ENCODE measurements at places on chromosomes 11 and 22.

DNA sequence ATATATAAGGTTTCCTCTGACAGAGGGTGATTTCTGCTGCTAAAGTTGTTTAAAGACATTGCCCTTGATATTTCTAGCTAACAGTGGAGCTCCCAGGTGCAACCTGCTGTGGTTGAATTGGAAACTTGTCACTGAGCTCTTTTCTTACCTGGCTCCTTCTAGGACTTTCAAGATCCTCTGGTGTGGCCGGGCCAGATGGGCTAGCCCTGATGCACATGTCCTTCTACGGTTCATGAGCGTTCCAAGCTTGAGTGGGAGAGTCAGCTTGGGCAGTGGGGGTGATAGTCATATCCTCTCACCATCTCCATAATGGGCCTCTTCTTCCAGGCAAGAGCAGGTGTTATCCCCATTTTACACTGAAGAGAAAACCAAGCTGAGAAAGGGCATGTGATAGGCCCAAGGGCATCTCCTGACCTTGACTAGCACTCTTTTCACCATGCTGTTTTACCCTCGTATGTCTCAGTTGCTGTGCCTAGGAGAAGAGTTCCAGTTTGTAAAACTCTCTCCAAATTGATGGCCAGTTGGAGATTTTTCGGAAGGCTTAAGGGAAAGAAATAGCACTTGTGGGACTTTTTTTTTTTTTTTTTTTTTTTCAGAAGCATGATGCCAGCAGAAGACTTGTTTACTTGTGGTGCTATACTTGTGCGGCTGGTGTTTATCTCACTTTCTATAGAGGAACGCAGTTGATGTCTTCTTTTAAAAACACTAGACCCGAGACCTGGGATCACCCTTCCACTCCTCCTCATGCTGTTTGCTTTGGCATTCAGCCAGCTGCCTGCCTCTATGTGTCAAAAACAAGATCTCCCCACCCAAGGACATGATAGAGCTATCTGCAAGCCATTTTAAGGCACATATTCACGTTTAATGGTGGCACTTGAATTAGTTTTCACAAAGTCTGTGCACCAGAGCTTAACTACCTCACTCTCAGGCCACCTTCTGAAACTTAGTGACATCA, 32.6 kb downstream of the TEAD1 start:
- peak; percentile 76 for DNase-seq

DNA sequence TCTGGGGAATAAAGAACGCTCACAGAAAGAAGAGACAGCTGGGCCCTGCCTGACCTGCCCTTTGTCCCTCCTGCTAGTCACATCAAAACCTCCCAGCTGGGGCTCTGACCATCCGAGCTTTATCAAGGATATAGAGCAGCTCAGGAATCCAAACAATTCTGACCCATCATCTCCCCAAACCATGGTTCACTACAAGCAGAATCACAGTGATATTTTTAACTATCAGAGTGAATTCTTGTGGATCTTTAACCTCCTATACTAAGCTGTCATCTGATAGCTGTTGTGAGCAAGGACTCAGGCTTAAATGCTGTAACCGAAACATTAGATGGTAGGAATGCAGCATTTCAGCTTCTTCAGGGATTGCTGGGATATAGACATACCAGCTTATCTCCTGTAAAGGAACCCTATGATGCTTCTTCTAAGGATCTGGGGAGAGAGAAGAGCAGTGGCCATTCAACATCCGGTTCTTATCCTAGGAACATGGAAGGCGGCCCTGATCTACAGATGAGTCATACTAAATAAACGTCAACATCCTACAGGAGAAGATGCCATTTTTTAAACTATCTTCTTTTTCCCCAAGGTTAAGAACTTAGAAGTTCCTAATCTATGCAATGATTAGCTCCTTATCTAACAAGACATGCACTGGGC, 84.7 kb upstream of the AKIP1 start:
- DNase-seq = no peak

DNA sequence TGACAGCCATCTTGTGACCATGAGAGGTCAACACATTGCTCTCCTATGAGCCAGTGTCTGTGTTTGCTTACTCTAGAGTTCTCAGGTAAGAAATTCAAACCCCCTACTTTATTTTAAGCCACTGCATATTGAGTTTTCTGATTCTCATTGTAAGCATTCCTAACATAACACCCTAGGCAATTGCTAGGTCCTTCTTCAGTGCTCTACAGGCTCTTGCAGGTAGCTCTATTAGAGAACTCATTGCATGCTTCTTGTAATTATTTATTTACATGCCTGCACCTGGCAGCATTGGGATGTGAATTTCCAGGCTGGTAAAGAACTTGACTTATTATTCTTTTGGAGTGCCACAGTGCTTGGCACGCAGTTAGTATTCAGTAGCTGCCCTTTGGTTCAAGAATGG, 288.8 kb upstream of the SYN3 start:
- no peak for DNase-seq

- no peak for DNase-seq
Measured at GRCh38 chr11:130037881-130038585, 31.7 kb upstream of the APLP2 start.

- no peak for DNase-seq
Measured at GRCh38 chr22:44458044-44459020, 39.7 kb downstream of the RTL6 start.

- DNase-seq = no peak
Measured at GRCh38 chr11:60251485-60252212, 8.7 kb upstream of the MS4A4E start.

GRCh38 chr22:22687638-22688500, 43.5 kb downstream of the GGTLC2 start:
- peak; percentile 2 for DNase-seq

GRCh38 chr11:70050243-70050642, 27.9 kb upstream of the ANO1 start:
- DNase-seq = no peak

DNA sequence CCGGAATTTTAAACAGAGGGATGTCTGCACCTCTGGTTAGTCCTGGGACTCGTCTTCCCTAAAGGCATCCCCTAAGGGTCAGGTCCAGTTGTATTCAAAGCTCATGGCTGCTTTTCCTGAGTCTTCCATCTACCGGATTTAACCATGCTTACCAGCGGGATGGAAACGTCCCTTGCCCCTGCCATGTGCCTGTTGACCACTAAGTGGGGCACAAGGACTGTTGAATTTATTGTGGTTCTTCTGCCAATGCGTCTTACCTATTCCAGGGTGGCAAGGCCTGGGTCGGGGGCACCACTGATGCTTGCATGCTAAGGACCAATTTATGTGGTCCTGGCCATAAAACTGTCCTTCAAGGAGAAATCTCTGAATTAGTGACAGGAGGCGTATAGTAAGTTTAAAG, 25.6 kb downstream of the ANKRD42 start:
- DNase-seq = no peak

- DNase-seq = no peak
Measured at GRCh38 chr22:48891688-48892577, 935.7 kb downstream of the BRD1 start.

DNA sequence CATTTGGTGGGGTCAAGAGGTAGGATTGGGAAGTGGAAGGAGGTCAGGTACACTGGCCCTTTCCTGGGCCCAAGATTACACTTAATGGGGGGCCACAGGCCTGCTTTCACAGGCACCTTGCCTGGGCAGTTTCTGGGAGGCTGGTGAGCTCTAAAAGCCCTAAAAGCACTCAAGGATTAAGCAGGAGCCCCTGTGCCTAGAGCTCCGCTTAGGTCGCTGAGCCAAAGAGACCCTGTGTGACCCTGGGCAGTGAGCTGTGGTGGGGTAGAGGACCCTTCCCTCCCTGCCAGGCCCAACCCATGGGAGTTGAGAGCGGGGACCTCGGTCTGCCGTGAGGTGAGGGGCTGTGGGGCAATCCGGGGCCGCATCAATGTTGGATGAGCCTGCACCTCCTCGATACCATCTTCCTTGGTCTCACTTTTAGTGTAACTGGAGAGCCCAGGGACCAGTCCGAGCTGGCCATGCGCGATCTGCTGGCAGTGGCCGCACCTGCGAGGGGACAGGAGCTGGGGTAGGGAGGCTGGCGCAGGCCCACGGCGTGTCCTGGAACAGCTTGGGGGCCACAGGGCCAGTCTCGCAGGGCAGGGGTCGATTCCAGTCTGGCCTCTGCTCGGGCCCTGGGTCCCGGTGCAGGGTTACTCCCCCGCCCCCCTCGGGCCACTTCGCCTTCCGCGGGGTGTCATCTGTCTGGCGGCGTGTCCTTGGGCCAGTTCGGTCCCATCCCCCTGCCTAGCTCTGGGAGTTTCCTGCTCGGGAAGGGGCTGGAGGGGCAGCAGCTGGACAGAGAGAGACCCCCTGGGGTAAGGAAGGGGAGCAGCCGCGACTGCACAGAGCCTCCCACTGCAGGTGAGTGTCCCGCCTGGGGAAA, 44.3 kb downstream of the EIF3F start:
- no peak for DNase-seq

DNA sequence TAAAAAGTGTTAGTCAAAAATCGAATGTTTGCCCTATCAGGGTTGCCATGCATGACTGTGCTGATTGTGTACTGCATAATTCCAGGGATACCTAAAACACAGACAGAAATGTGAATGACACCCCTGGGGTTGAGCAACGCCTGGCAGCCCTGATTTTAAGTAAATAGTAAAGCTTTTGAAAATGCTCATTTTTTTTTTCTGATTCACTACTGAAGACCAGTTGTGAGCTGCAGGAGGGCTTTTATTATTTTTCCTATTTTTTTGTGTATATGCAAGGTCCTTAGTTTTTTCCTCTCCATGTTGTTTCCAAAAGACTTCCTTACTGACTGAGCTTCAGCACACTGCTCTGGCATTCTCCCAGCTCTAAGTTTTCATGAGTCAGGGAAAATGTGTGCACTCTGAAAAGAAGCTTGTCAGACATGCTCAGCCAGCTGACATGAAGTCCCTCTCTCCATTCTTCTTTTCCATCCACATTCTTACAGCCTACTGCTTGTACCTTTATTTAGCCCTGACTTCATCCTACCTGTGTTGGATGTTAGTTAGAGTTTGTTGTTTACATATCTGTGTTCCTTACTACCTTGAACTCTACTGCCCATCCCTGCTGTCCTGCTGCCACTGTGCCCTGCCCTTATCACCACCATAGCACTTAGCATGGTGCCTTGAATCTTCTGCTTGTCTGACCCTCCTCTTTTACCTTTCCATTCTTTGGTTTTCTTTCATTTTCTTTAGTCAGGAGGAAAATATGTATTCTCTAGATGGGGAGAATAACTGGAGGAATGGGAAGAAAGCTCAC, 79.5 kb downstream of the HORMAD2 start:
- DNase-seq = no peak

DNA sequence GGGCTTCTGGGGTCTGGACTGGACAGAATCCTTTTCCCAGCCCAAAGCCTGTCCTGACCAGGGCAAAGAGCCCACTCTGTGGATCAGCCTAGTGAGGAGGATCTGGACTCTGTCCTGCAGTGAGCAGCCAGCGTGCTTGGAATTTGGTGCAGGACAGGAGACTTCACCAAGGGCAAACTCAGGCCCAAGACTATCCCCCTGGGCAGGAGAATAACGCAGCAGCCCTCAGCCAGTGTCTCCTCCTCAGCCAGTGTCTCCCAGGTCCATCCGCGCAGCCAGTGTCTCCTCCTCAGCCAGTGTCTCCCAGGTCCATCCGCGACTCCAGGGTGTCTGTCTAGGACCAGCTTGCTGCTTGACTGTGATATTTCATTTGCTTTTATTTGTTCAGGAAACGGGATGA, 1334.0 kb downstream of the TBC1D22A start:
- DNase-seq = no peak

- DNase-seq = no peak
Measured at GRCh38 chr11:8631395-8632118, 37.5 kb upstream of the STK33 start.

DNA sequence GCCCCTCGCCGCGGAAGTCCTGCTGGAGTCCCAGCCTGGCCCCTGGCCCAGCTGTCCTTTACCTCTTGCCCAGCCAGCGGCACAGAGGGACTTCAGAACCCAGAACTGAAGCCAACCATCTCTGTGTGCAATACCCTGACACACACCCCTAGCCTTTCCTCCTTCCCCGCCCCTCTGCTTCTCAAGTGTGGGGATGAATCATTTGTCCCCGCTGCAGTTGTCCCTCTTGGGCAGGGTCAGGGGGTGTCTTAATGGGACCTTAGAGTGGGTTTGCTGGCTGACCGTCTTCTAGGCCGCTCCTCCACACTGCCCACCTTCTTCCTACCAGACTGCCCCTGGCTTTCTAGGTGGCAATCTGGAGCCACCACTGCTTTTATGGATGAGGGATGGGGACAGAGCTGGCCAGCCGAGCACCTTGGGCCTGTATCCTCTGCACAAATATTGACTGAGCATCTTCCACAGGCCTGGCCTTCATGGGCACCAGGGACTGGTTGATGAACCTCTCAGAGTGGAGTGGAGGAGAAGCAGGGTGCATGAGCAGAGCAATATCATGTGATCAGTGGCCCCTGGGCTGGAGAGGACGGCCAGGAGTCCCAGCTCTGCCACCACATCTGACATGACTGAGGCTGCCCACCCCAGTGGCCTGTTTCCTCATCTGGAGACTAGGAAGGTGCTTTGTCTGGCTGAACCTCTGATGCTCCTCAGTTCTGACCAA, 668 bp upstream of the CHST1 start:
- no peak for DNase-seq

DNA sequence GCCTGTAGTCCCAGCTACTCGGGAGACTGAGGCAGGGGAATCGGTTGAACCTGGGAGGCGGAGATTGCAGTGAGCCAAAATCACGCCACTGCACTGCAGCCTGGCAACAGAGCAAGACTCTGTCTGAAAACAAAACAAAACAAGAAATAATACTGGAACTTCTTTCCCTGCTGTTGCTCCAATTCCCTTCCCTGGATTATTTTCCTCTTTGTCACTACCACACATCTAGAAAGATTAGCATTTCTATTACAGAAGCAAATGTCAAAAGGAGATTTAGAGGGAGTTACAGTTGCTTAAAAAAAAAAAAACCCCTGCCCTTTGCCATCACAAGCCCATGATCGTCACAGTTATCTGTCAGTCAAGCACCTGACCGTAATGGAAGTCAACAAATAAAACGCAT, 17.7 kb upstream of the SCGB1D1 start:
- DNase-seq = no peak

GRCh38 chr11:93654226-93654625, 7.3 kb upstream of the CEP295 start:
- no peak for DNase-seq

GRCh38 chr11:72758690-72759389, 6.6 kb upstream of the ARAP1 start:
- DNase-seq = peak; percentile 17

GRCh38 chr22:19086896-19087295, 35.3 kb downstream of the DGCR2 start:
- DNase-seq = no peak

DNA sequence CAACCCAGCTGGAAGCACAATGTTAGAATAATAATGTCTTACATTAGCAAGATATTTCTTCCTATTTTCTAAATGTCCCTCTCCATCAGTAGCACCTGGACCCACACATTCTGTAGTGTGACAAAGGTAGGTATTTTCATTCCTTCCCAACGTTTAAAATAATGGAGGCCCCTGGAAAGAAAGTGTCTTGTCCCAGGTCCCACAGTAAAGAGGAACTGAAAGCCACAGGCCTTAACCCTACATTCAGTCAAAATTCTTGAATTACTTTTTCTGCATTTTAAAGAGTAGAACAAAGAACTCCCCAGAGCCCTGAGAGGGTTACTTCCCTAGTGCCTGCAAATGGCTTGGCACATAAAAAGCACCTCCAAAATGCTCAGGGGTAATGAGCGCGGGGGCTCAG, 26.3 kb downstream of the OPCML start:
- DNase-seq = no peak
